ENCODE measurements at places on chromosomes 6 and 20. TPM values are rescaled to one million over a fixed set of nuclear protein-coding genes. Genes with fewer than 3 reads are reported as not detected.

The BHLHE23 gene
- total RNA-seq, result not detected

The CEP250 gene
- total RNA-seq, result 13.3 TPM

The SIGLEC1 gene
- 0.61 TPM for total RNA-seq

The NEURL2 gene
- total RNA-seq, result 13.8 TPM

The BPIFB4 gene
- not detected for total RNA-seq

GRCh38 chr6:108002365-108003221 is 44.6 kb upstream of the SEC63 start:
- DNase-seq, result no peak

DNA sequence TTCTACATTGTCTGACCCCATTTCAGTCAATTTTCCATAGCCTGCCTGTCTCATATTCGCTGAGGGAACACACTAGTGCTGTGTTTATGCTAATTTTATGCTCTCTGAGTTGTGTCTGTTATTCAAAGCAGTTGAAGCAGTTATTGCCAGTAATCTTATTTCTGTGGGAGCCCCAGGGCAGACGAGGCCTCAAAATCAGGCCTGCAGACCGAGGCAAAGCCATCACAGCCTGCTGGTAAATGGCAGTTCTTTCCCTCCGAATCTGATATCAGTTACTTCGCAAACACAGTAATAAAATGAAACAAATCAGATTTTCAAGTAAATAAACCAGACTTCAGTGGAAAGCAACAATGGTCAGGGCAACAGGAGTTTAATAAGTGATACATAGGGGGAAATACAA is 508.4 kb downstream of the PKHD1 start:
- no peak for DNase-seq

DNA sequence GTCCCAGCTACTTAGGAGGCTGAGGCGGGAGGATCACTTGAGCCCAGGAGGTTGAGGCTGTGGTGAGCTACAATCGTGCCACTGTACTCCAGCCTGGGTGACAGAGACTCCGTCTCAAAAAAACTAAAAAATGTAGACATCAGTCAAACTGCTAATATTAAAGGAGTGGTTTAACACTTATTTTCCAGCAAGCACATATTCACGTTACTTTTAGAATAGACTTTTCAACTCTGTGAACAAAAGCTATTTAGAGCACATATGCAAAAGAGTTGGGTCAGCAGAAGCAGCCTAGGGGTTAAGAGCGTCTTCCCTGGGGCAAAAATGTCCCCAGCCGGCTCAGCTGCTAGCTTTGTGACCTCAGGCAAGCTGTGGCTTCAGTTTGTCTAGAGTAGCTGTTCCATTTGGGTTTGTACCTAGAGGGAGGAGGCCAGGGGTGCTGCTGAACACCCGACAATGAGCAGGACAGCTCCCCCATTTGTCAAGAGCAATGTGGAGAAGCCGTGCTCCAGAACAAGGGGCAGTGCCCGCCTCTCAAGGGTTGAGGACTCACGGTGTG is 62.5 kb upstream of the PTGIS start:
- DNase-seq, result no peak

GRCh38 chr6:110799189-110799588 is 16.1 kb downstream of the CDK19 start:
- DNase-seq, result no peak

- DNase-seq, result no peak
These were observed 541.3 kb upstream of the BTBD3 start for GRCh38 chr20:11376420-11376819.

DNA sequence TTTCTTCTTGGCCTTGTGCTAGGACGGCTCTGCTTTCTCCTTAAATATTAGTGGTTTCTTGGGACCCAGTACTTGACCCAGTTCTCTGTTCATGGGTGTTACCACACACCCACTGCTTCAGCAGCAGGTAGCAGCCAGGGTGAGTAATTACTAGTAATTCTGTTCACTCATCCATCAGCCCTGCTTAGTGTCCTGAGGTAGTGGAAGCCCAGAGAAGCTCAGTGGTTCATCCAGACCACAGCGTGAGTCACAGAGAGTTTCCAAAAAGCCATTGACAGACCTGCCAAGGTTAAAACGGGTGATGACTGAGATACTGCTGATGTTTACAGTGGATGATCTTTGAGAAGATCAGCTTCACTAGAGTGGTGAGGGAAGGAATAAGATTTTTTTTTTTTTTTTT is 51.7 kb upstream of the HINT3 start:
- no peak for DNase-seq

- DNase-seq, result no peak
These were observed 26.2 kb downstream of the VSTM2L start for GRCh38 chr20:37928996-37929682.

DNA sequence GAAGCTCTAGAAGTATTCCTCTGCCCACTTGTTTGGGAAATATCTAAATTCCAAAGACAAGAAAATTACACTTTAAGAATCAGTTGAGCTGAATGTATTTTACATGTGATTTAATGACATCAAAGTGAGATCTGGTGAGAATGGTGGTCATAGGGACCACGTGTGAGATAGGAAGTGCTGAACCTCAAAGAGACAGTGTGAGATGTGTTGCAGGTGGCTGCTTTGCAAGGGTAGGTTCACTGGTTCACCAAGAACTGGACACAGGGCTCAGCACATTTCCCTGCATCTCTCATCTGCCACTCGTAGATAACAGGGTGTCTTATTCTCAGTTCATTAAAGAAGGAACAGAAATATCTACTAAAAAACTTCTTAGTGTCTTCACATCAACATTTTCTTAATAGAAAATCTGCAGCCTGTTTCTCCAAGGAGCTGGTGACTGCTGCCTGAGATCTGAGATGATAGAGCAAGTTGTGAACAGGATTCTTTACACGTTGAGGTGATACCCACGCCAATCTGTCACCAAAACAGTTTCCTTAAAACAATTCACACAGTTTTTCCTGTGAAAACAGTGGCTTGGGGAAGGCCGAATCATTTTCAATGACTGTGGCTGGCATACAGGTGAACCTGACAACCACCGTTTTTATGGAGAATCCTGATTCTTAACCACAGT is 7.2 kb downstream of the CCR6 start:
- DNase-seq, result no peak

- DNase-seq, result no peak
These were observed 9.1 kb upstream of the ZNF133 start for GRCh38 chr20:18279242-18279641.

DNA sequence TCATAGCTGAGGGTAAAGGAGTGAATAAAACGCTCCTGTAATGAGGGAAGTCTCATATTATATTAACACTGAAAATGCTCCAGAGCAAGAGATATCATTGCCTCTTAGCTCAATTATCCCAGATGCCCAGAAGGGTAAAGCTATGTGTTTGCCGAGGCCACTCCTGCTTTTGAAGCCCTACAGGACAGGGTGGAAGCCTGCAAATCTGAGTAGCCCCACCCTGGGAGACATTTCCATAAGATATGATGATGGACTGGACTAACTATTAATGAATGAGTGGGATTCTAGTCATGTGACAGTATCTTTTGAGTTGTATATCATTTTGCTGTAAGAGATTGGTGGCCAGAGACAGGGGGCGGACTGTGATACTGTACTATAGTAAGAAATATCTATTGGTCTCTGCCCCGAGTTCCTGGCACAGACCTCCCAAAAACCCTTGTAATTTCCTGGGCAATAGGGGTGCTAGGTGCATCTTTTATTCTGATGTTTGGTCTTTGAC is 10.5 kb upstream of the SLC22A2 start:
- DNase-seq, result no peak

GRCh38 chr20:46169245-46170171 is 51.4 kb downstream of the CD40 start:
- DNase-seq, result no peak

- no peak for DNase-seq
These were observed 10.9 kb downstream of the HIVEP1 start for GRCh38 chr6:12022953-12023388.

DNA sequence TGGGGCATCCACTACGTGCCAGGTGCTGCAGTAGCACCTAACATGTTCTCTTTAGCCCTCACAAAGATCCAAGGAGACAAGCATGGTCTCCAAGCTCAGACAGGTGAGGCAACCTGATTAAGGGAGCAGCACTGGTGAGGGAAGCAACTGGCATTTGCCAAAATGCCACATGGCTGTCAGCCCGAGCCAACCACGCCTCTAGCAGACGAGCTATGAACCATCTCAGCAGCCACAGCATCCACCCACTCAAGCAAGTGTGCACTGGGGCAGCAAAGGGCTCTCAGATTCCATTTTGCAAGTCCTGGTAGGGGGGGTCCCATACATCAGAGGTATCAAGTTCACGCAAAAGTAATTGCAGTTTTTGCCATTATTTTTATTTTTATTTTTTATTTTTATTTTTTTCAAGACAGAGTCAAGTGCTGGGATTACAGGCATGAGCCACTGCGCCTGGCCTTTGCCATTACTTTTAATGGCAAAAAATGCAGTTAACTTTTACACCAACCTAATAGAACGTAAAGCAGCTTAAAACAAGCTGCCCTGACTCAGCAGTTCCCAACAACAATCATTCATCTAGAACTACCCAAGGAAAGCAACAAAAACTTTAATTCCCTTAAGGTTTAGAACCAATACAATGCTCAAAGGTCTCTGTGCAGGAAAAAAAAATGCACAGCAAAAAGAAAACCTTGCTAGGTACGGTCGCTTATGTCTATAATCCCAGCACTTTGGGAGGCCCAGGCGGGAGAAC is 36.3 kb upstream of the SPDEF start:
- DNase-seq, result no peak

DNA sequence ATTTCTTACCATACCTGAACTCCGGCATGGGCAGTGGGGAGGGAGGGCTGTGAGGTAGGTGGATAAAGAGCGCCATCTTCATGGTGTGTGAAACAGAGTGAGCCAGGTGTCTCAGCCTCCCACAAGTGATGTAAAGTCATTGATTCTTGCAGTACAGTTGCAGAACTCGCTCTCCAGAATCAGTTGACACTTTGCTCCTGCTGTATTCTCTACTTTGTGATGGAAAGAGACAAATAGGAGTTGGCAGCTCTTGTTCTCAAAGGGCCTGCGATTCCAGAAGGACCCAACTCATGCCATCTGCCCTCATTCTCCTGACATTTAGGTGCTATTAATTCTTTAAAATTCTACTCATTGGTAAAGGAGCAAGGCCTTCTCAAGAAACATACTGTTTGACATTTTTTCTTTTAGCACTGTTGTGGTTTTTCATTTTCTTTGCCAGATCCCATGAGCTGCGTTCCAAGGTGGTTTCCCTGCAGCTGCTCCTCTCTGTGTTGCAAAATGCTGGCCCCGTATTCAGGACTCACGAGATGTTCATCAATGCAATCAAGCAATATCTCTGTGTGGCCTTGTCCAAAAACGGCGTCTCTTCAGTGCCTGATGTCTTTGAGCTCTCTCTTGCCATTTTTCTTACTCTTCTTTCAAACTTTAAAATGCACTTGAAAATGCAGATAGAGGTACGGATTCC is 49.3 kb downstream of the ARFGEF2 start:
- peak; percentile 22 for DNase-seq

- DNase-seq, result no peak
These were observed 90.3 kb downstream of the TBC1D7 start for GRCh38 chr6:13238017-13238416.

- no peak for DNase-seq
These were observed 7.4 kb upstream of the KIF16B start for GRCh38 chr20:16580620-16581019.

GRCh38 chr6:1329708-1330107 is 17.8 kb downstream of the FOXQ1 start:
- DNase-seq, result no peak

- DNase-seq, result peak; percentile 68
These were observed 114.1 kb downstream of the KIF16B start for GRCh38 chr20:16459019-16459700.

DNA sequence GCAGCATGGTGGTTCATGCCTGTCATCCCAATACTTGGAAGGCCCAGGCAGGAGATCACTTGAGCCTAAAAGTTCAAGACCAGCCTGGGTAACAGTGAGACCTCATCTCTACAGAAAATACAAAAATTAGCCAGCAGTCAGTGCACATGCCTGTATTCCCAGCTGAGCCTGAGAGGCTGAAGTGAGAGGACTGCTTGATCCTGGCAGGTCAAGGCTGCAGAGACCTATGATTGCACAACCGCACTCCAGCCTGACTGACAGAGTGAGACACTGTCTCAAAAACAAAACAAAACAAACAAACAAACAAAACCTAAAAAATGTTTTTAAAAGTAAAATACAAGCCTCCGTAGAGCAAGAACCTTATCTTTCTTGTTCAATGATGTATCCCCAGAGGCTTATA is 6.0 kb downstream of the CEP85L start:
- DNase-seq, result peak; percentile 65

GRCh38 chr20:57829805-57830514 is 120.1 kb upstream of the PMEPA1 start:
- no peak for DNase-seq

DNA sequence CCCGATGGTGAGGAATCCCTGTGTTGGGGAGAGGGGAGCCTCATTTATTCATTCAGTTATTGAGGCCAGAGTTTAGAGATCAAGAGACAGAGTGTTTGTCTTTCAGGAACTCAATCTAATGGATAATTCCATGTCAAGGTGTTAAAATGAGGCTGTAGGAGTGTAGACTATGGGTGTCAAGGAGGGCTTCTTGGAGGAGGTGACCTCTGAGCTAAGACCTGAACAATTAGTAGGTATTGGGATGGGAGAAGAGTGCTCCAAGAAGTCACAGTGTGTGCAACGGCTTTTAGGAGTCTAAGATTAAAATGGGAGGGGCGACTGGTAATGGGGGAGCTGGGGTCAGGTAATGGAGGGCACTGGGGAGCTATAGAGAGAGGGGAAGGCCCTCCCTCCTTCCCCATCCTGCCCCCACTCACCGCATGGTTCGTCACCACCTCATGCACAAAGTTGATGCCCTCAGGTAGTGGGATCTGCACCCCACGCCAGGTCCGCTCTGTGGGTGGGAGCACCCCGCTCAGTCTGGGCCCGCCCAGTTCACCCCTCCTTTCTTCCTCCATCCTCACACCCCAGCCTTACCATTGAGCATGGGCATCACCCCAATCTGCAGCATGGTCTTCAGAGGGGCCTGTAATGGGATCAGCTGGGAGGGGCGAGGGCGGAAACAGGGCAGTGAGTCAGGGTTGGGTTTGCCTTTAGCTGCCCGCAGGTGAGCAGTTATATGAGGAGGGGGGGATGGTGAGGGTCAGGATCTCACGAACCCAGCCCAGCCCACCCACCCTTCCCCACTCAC is 8.1 kb downstream of the CTSA start:
- DNase-seq, result no peak

DNA sequence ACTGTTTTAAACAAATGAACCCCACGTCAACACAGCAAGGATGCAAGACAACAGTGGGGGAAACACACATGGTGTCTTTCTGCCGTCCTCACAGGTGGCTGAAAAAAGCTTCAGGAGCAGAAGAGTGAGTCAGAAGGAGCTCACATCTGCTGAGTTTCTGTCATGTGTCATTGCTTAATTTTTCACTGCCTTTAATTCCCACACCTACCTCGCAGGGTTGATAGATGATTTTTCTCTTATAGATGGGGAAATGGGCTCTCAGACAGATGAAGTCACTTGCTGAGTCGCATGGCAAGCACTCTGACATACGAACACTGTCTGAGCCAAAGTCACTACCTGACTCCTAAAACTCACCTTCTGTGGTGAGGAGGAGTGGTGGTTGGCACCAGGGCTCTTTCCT is 28.3 kb upstream of the CARMIL1 start:
- no peak for DNase-seq

DNA sequence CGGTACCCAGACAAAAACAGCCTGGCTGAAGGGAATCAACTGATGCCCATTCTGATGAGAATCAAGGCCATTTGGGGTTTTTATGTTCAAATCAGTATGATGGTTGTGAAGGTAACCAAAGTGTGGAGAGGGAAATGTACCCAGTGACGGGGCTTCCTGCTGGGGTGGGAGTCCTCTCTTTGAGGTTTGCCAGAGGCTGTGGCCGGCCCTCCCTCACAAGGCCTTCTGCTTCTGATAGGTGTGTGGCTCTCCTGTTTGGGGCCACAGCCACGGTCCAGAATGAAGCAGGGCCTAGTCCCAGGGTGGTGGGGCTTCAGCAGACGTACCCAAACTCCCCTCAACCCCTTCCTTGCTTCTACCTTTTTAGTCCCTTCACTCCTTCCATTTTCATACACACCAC is 86.7 kb upstream of the NAA20 start:
- DNase-seq, result no peak
